ENCODE measurements at places on chromosomes 12 and 14.

DNA sequence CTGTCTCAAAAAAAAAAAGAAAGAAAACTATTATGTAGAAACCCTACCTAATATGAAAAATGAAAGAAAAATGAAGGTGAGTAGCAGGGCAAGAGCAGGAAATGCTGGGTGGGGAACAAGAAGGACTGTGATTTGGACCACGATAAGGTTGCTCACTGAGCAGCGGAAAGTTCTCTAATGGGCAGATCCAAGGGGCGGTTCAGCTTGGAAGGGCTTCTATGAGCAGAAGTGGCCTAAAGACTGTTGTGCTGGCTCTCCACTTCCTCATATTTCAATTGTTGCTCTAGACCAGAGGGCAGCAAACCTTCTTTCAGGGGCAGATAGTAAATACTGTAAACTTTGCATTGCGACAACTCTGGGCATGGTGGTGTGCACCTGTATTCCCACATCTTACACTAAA lies 16.3 kb upstream of the NFYB start:
- DNase-seq = no peak

GRCh38 chr12:101785671-101786070 lies 45.1 kb downstream of the GNPTAB start:
- no peak for DNase-seq

DNA sequence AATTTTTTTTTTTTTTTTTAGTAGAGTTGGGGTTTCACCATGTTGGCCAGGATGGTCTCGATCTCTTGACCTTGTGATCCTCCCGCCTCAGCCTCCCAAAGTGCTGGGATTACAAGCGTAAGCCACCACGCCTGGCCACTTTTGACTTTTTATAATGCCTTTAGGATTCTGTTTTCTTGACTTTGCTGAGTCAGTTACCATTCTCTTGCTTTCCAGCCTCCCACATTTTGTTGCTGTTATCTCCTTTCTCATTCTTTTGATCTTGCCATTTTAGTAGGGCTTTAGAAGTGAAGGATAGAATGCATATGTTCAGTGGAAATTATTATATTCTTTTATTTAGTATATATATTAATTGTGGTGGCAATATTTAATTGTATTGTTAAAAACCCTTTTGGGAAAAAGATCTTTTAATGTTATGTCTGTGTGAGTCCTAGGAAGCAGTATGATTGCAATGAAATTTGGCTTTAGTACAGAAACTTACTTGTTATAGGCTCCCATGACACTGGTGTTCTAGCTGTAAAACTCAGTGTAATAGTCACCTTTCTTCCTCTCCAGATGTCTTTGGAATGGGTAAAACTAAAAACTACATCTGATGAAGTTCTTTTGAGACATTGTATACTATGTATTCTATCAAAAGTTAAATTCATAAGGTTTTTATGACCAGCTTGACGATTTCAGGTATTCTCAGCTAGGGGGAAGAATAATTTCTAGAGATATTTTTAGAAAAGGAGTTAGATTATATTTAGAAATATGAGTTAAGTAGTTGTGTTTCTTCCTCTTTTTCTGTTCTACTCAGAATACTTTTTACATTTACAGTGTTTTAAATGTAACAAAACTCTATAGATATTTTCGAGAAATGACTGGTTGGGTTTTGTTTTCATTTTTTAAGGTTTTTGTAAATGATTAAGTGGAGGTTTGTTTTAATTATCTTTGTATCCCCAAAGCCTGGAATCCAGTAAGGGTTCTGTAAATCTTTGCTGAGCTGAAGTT lies 74.7 kb downstream of the APAF1 start:
- DNase-seq = no peak

- no peak for DNase-seq
These were observed 94.1 kb downstream of the PHLDA1 start for GRCh38 chr12:75937486-75937885.

DNA sequence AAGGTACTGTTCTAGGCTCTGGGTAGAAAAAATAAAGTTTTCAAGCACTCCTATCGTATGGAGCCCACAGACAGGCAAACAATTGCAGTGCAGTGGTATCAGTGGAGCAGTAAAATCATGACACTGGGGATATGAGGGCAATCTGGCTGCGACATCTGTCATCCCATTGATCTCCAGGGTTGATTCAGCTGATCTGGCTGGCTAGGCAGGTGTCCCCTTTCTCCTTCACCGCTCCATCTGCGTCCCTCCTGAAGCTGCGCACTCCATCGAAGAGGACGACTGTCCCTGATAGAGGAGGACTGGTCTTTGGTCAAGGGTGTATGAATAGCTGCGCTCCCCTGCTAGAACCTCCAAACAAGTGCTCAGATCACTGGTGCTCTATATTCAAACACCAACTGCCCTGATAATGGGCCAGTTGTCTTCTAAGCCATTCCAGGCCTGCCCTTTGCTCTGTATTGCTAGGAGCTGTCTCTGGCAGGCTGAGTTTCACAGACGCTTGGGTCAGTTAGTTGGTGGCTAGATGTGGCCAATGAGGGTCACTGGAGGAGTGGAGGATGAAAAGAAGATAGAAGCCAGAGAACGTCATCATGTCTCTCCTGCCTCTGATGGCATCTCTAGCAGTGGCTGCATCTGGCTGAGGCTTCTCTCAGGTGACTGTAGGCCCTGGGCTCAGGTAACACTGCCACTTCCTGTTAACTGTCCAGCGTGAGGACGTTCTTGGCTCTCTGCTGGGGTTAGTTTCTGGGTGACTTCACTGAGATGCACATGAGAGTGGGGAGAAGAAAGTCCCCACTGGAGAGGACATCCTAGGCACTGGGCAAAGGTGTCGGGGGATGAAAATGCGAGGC lies 205.0 kb upstream of the FOXN3 start:
- DNase-seq = no peak

GRCh38 chr14:85316701-85317410 lies 213.1 kb upstream of the FLRT2 start:
- no peak for DNase-seq
